Germinal center (tissue), 1 donor: ENCODE measurements at places on chromosomes 7 and 10.

GRCh38 chr10:118307220-118307619 lies 34.9 kb downstream of the FAM204A start:
- DNase-seq = no peak

- no peak for DNase-seq
These were observed 122.1 kb upstream of the BTBD16 start for GRCh38 chr10:122148876-122149560.

DNA sequence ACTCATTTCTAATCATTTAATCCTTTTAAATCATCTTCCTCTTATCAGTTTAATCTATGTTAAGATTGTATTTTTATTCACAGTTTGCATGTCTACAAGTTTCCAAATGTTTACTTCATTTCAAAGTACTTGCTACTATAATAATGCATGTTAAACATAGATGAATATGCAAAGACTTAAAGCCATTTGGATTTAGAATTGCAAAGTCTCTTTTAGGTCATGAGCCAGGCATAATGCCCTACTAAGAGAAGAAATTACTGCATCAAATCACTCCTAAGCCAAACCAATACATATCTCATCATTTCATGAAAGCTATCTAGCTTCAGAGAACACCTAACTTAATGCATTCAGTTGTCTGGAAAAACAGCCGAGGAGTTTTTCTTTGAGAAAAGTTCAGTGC lies 266.1 kb downstream of the PRKG1 start:
- no peak for DNase-seq

- no peak for DNase-seq
These were observed 69.0 kb upstream of the LRRC18 start for GRCh38 chr10:49008505-49009198.

DNA sequence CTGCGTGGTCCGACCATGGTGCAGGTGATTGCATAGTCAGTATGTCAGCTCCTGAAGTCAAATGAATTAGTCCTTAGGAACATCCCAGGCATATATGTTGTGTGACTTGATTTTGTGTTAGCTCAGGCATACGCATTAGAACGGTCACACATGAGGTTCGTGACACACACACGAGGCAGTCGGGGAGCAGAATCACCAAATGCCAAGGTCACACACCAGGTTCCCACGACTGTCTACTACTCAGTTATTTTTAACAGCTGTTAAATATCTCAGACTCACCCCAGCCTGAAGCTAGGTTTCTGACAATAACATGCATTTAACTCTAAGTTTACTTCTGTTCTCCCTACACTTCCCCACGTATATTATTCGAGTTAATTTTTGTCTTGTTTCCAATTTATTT lies 54.8 kb downstream of the DYNC2I1 start:
- no peak for DNase-seq

- no peak for DNase-seq
These were observed 546.6 kb downstream of the INHBA start for GRCh38 chr7:41156268-41156667.

DNA sequence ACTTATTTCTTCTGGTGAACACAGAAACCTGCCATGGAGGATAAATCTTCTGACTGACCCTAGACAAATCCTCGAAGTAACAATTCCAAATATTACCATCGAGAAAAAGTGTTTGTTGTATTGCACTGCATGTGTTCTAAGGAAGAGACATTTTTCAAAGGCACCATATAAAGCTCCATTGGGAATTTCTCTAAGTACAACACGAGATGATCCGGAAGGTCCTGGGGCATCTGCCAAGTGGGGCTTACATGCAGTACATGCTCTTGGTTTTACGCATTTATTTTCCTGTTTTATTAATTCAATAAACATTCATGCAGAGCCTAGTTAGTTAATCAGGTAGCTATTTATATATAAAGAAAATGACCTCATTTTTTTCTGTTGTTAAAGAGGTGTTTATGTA lies 692.0 kb upstream of the IGFBP3 start:
- no peak for DNase-seq

DNA sequence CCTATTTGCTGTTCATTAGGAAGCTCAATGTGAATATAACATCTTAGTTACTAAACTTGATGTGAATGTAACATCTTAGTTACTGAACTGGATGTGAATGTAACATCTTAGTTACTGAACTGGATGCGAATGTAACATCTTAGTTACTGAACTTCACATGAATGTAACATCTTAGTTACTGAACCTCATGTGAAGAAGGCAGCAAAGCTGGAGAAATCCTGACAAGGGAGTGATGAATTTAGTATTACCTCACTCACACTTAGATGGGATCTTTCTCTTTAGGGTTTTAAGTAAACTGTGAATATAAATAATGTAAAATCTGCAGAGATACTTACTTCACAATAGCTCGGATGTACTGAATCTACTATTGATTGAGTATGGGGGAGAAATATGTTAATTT lies 73.6 kb downstream of the ETV1 start:
- DNase-seq = no peak

DNA sequence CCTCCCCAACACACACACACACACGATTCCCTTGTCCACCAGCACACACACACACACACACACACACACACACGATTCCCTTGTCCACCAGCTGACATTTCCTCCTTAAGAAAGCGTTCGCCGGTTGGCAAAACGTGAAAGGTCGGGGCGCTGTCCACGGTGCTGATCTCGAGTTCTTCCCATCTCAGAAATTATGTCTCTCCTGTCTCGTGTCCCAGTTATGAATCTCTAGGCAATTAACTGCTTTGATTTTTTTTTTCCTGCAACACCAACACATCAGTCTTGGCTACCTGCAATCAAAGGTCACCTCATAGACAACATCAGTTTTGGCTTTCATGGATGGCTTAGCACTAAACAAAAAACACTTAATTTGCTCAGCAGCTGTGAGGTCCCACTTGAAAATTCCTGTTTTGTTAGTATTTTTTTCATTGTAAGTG lies 1.9 kb downstream of the INA start:
- DNase-seq = peak; percentile 23

DNA sequence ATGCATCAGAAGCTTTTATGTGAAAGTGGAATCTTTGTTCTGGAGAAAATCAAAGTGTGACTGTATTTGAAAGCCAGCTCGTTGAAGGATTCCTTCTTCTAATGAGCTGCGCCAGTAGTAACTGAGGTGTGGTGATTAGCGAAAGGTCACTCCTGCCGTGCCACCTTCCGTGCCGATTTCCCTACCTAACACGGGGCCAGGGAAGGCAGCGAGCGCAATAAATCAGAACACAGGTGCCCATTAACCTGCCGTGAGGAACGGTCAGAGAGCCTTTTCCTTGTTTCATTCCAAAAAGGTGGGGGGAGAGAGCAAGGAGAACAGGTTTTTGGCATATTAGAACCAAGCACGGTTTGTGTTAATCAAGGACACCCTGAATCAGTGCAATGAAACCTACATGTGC lies 258.0 kb downstream of the CELF2 start:
- DNase-seq = no peak

DNA sequence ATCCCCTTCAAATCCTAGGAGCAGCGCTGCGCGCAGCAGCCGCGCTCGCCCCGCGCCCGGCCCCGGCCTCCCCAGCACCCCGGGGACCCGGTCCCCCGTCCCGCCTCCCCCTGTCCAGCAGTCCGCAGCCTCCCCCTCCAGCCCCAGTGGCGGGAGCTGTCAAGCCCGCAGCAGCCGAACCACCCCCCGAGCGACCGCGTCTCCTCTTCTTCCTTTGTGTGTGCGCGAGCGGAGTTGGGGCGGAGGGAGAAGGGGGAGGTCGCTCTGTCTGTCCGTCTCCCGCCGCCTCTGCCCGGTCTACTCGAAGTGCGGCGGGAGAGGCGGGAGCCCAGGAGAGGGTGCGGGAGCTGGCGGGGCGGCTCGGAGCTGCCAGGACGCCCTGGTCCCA lies 375 bp upstream of the CHN2 start:
- DNase-seq = no peak

DNA sequence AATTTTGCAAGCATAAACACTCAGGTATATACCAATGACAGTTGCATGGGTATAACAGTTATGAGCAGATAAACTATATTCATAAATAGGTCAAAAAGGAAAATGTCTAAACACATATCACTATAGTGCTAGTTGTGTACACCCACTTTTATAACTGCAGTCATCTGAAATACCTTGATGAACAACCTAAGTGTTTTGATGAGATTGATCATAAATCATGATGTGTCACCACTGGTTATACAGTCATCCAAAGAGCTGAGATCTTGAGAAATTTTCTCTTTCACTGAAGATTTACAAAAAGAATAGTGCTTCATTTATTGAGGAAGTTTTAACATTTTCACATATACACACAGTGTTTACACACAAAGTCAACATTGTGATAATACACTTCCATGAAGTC lies 78.6 kb upstream of the SLC25A13 start:
- no peak for DNase-seq

- no peak for DNase-seq
These were observed 16.1 kb downstream of the PAPOLB start for GRCh38 chr7:4845740-4846142.

DNA sequence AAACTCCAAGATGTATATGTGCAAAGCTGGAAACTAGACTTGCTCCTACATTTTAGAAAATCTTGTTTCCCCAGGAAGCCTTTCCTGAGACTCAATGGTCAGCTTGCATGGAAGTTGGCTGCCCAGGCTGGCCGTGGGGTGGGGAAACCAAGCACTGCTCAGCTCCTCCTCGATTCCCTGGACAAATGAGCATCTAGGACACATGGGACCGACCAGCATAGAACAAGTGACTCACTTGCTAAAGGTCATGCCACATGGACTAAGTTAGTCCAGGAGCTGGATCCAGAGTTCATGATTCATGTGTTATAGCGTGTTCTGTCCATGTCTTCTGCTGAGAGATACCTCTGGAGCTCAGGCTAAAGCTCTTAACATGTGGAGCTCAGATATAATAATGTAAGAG lies 6.2 kb downstream of the FAM180A start:
- DNase-seq = no peak

DNA sequence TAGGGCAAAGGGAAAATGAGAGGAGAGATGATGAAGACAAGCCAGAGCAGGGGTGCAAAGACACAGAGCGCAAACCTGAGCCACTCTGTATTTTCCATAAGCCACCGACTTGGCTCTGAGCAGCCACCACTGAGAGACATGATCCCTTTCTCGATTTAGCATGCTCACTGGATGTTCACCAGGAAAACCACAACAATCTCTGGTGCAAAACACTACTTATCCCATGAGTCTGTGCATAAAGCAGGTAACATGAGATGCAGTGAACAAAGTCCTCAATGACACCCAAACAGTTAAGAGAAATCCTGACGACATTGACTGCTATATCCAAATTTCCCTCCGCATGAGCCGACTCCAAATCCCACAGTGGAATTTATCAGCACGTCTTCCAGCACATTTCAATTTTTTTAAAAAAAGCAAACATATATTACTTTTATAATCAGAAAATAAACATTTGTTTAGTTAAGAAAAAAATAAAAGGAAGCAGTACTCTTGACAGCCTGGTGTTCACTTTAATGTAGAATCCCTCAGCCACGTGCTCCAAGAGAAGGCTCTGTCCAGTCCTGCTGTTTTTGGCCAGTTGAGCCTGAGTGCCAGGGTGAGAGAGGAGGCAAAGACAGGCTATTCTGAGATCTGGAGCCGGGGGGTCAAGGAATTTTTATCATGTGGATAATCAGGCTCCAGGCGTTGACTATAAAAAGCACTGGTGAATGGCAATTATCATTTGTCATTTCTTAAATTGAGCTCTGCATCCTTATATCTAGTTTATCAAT lies 238.4 kb downstream of the KCNMA1 start:
- no peak for DNase-seq

GRCh38 chr7:39733881-39734632 lies 110.7 kb downstream of the RALA start:
- no peak for DNase-seq

GRCh38 chr7:75989500-75990388 lies 4.7 kb downstream of the TMEM120A start:
- no peak for DNase-seq

GRCh38 chr10:2145491-2145890 lies 408.2 kb upstream of the ADARB2 start:
- DNase-seq = no peak

- no peak for DNase-seq
These were observed 37.4 kb upstream of the ABCB4 start for GRCh38 chr7:87512906-87513305.

- no peak for DNase-seq
These were observed 34.4 kb downstream of the VSTM4 start for GRCh38 chr10:49080965-49081364.

DNA sequence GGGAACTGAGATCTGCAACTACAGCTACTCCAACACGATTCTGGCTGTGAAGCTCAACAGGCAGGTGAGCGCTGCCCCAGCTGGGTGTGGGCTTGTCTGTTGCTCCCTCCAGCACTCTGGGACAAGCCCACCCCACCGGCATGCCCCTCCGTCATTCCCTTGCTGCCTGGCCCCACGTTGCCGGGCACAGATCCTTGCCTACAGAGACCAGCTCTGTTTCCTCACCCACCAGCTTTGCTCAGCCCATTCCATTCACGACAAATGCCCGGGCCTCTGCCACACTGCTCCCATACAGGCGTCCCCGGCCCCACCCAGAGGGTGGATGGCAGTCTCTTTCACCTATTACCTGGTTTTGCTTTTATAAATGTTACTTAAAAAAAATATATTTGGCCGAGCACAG lies 24.6 kb downstream of the WIPI2 start:
- DNase-seq = no peak

GRCh38 chr10:67969875-67970274 lies 85.4 kb downstream of the SIRT1 start:
- no peak for DNase-seq
